Islet precursor cell (in vitro differentiated cells): ENCODE measurements at places on chromosomes 12 and 14.
A peak's percentile ranks its signal among the peaks of the same experiment; 100 is the strongest.

DNA sequence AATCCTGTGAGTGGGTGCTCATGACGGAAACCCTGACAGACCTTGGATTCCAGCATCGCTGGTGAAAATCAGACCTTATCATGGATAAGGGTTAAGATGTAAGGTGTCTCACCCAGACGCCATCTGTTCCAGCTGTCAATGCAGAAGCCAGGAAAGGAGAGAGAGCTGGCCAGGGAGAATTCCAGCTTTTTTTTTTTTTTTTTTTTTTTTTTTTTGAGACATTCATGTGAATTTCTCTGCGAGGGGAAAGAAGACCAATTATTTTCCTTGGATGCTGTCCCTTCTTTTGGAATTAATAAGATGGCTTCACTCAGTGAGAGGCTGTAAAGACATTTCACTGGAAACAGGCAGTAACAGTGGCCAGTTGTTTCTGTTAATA is 1.8 kb downstream of the TRAF3 start:
- DNase-seq = no peak

GRCh38 chr14:52044791-52045522 is 23.9 kb downstream of the NID2 start:
- no peak for DNase-seq

DNA sequence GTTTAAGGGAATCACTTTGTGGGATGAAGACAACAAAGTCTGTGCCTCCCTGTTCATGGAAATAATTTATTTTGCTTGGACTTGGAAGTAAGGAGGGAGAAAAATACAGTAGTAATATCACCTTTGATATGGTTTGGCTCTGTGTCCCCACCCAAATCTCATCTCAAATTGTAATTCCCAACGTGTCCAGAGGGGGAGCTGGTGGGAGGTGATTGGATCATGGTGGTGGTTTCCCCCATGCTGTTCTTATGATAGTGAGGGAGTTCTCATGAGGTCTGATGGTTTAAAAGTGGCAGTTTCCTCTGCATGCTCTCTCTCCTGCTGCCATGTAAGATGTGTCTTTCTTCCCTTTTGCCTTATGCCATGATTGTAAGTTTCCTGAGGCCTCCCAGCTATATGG is 460.7 kb downstream of the NOVA1 start:
- no peak for DNase-seq

DNA sequence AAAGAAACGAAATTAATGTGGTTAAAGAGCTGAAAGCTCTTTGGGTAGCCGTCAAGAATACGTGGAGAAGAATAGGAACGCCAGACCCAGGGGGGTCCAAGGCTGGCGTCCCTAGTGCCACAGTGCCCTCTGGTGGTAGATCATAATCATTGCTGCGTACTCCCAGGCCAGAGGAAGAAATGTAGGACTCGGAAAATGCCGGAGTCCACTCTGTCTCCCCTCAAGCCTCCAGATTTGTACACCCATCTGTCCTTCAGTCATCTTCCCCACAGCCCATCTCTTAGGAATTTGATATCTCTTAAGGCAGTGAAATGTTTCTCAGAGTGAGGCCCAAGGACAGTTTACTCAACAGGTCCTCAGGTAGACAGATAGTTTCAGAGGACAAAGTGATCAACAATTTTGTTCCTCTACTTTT is 25.4 kb upstream of the PLEKHG6 start:
- peak; percentile 87 for DNase-seq
